ENCODE measurements at places on chromosomes 11 and 22. TPM values are rescaled to one million over a fixed set of nuclear protein-coding genes. Genes with fewer than 3 reads are reported as not detected.
A peak's percentile ranks its signal among the peaks of the same experiment; 100 is the strongest.

DNA sequence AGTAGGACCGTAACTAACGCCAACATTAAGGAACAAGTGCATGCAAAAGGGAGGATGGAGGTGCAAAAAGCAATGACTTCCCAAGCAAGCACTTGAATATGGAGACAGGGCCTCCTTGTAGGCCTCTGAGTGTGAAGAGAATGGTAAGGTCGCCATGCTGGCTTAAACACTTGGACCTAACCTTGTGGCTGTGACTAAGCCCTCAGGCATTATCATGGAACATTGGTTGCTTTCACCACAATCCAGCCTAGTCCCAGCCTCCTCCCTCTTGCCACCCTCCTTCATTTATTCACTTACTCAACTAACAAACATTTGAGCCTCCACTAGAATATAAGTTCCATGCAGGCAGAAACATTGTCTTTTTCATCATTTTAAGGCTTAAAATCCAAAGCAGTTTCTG, 11.9 kb upstream of the SYTL2 start:
- no peak for DNase-seq

DNA sequence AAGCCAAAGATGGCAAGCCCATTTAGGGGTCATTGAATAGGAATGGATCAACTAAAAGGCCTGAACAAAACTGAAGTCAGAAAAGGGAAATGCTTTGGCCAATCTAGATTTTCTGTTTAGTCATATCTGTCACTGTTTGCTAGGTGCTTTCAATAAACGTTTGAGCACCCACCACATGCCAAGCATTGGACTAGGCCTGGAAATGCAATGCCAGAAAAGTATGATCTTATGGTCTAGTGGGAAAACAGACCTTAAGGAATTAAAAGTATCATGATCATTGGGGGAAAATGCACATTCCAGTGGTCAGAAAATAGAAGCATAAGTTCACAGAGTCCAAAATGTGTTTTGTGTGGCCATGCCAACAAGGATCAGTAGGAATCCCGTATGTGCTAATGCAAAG, 76.8 kb upstream of the BIRC3 start:
- no peak for DNase-seq

GRCh38 chr11:123478352-123478987, 48.4 kb downstream of the GRAMD1B start:
- DNase-seq, result peak; percentile 60

DNA sequence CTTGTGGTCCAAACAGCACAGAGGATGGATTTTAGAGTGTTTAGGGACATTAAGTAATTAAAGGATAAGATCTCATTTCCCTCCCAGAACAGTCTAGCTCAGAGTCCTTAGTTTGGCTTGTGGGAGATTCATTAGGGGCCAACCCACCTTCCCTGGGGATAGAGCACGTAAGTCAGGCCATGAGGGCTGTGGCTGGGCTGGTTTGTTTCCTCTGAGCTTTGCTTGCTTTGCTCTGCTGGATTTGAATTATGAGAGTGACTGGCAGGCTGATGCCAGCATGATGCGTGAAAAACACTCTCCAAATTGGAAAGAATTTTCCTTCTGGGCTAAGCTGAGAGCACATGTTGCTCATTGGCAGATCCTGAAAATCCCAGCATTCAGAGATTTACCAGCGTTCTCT, 84.7 kb upstream of the HEPHL1 start:
- DNase-seq, result no peak

DNA sequence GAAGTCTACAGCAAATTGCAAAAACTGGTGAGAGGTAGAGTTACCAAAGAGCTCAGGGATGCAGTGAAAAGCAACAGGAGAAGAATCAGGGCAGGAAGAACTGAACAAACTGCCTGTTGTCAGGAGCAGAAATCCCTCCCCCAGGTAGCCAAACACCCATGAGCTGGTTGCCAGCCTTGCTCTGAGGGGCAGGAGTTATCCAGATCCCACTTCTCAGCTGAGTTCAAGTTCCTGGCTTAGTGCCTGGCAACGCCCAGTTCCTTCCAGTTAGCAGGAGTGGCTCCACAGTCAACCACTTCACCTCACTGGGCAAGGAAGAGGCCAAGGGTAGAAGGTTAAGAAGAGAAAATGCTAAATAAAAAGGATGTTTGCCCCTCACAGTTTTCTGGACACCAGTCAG, 1.9 kb upstream of the MPZL2 start:
- DNase-seq, result peak; percentile 74

GRCh38 chr11:133968300-133968699, 11.5 kb upstream of the IGSF9B start:
- no peak for DNase-seq

- no peak for DNase-seq
Measured at GRCh38 chr11:101727451-101727850, 143.6 kb upstream of the TRPC6 start.

- DNase-seq, result peak; percentile 63
Measured at GRCh38 chr22:50118557-50119168, 28.9 kb downstream of the MOV10L1 start.

- DNase-seq, result no peak
Measured at GRCh38 chr22:33012833-33013450, 45.2 kb downstream of the SYN3 start.

DNA sequence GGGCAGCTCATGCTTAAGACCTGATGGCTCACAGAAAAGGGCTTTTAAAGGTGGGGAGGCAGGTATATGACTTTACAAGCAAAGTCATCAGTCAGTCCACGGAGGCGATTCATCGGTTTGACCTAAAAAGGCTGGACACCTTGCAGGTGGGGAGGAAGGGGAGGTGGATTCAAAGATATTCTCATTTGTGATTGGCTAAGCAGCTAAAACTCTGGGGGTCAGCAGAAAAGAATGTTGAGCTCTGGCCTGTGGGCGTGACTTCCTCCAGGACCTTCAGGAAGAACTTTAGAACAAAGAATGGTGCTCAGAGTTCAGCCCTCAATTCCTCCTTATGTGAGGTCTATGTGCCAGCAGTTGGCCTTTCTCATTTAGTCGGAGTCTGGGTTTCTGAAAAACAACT, 78.3 kb upstream of the LMO1 start:
- DNase-seq, result no peak

GRCh38 chr11:108854346-108854745, 189.5 kb downstream of the DDX10 start:
- no peak for DNase-seq

- DNase-seq, result no peak
Measured at GRCh38 chr22:32949391-32950173, 108.6 kb downstream of the SYN3 start.

DNA sequence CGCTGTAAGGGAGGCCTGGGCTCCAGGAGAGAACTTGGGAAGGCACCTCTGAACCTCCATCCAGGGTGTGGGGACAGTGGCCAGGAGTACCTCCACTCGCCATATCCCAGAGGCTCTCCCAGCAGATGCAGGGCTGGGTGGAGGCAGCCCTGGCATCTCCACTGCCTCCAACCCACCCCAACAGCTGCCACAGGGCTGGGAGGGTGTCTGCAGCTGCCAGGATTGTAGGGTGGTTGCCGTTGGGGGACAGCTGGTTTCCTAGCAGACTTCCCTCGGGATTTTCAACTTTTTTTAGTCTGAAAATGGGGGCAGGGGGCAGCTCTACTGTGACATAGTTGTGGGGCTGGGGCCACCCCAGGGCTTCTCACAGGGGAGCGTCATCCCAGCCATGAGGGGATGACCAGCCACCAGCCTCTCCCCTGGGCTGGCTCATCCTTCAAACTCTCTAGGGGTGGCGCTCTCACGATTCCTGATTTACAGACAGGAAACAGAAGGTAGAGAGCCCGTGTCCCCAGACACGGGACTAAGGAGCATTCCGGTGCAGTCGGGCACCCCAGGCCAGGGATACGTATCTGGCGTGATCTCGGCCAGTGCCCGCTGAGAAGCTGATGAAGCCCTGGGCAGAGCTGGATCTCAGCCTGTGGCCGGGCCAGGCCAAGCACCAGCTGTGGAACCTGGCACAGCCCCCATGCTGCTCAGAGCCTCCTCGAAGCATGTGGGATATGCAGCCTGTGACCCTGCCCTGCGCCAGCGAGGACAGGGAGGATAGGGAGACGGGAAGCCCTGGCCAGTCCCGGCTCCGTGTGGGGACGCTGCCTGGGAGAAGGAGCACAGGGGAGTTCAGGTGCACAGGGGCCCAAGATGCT, 9.9 kb downstream of the PRR5 start:
- DNase-seq, result no peak

GRCh38 chr22:36104435-36104834, 56.1 kb downstream of the APOL3 start:
- no peak for DNase-seq

- DNase-seq, result no peak
Measured at GRCh38 chr11:2318123-2318522, 16.3 kb downstream of the TSPAN32 start.

- DNase-seq, result no peak
Measured at GRCh38 chr22:43202756-43203410, 15.9 kb upstream of the TTLL12 start.

DNA sequence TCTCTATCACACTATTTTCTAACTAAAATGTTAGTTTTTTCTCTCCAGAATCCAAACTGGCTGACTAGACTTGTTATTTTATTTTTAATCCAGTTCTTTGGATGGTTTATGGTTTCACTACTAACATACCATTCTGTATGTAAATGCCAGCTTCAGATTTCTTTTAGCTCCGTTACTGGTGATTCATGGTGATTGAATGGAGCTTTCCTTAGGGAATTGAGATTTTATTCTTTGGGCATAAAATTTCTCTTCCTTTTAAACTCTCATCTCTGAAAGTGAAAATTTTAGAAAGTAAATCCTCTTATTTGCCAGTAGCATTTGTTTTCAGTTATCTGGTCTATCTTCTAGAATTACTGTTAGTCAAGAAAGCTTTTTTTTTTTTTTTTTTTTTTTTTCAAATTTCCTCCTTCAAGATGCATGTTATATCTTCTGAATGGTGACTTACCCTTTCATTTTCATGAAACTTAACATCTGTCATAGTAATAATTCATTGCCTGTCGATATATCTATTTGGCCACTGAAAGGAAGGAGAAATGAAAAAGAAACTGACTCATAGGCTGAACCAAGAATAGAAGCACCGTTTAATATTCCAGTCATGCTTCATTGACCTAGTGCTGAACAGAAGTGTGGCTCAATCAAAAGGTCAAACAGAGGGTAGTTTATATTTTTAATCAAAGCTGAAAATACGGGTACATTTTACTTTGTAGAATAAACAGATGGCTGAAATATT, 6.4 kb downstream of the ENDOD1 start:
- no peak for DNase-seq

- peak; percentile 65 for DNase-seq
Measured at GRCh38 chr11:125952973-125953372, 7.1 kb downstream of the VSIG10L2 start.

GRCh38 chr11:11178671-11179638, 174.1 kb downstream of the CSNK2A3 start:
- no peak for DNase-seq

GRCh38 chr11:17379383-17380180, 8.9 kb downstream of the KCNJ11 start:
- DNase-seq, result no peak

DNA sequence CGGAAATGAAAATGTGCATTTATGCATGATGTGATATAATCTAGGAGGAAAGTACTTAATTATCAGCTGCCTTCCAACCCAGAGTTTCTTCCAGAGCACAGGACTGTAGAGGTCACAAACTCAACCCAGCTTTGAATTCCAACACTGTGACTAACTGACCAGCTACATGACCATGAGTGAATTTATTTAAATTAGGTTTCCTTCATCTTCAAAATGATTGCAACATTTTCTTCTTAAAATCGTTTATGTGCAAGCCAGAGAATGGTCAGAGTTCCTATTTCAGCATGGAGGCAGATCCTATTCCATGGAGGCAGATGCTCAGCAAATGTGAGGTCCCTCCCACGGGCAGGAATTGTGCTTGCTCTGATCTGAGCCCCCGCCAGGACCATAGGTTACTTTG, 42.4 kb downstream of the OSBP start:
- no peak for DNase-seq

DNA sequence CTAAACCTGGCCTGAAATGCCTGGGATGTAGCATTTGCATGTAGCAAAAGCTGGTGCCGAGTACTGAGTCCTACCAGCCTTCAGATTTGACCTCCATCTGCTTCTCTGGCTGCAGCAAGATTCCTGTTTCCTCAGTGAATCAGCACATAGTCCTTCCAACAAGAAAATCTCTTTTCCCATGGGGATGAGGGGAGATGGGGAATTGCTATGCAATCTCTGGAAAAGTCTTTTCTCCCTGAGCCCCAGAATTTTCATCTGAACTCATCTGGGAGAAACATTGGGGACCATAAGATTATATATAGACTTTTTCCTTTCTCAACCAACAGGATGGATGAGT, 32.0 kb upstream of the YWHAH start:
- DNase-seq, result no peak

DNA sequence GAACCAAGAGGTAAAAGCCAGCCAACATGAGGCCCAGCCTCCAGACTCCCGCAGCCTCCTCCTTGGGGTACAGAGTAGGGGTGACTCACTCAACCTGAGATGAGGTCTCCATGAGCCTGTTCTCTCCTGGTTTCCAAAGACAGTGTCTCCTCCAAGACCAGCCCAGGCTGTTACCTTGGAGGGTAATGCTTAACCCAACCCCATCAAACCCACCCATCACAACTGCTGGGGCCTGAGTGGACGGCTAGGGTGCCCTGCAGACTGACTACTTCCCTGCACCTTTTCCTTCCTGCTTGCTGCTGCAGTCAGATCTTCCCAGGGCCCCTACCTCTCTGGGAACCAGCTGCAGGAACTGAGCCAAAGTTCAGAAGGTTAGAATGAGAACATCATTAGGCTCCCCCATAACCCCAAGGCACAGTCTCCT, 5.1 kb upstream of the NOL12 start:
- no peak for DNase-seq

Gene OR51B4
- not detected for polyA plus RNA-seq

Gene TBX1
- 0.88 TPM for polyA plus RNA-seq

Gene OR5A1
- polyA plus RNA-seq, result not detected

Gene MUC2
- 0.02 TPM for polyA plus RNA-seq

Gene SCGB1C1
- polyA plus RNA-seq, result not detected

Gene CRYBB2
- polyA plus RNA-seq, result not detected

Gene TBX10
- polyA plus RNA-seq, result not detected

Gene PRRG4
- 1.9 TPM for polyA plus RNA-seq

Gene DYNC2H1
- polyA plus RNA-seq, result 4.3 TPM

Gene CLDN5
- polyA plus RNA-seq, result 23.9 TPM

Gene MAPK8IP1
- polyA plus RNA-seq, result 6.4 TPM

Gene SUSD2
- 6.7 TPM for polyA plus RNA-seq

Gene SLC22A8
- polyA plus RNA-seq, result not detected

Gene PVALB
- not detected for polyA plus RNA-seq
